CD14-positive monocyte (primary cell): ENCODE measurements at places on chromosomes 1 and 21. TPM values are rescaled to one million over a fixed set of nuclear protein-coding genes. Genes with fewer than 3 reads are reported as not detected.

CCDC190 gene
- not detected in 2 replicates for polyA plus RNA-seq

RHD gene
- polyA plus RNA-seq = not detected

LCE2C gene
- not detected for polyA plus RNA-seq

EFNA4 gene
- 4.1 TPM for polyA plus RNA-seq

OPRD1 gene
- not detected for polyA plus RNA-seq

GRHL3 gene
- polyA plus RNA-seq = not detected

DNA sequence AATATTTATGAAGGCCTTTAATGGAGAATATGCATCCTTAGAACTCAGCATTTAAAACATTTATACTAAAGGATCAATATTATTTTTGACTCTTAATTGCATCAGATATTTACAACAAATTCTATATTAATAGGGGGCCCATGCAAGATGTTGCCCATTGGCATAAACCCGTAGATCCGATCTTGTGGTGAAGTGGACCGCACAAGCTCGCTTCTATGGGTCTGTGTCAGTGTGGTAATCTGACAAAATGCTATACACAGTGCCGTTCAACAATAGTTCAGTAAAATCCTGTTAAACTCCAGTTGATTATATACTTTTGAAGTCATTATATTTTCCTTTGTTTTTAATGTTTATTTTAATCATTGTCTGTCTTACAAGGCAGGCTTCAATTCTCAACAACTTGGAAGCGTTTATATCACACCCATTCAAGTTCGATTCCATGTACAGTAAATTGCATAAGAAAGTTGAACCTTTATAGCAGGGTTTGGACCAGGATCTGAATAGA is 809.2 kb downstream of the USP25 start:
- DNase-seq = no peak

REN gene
- not detected for polyA plus RNA-seq

DNA sequence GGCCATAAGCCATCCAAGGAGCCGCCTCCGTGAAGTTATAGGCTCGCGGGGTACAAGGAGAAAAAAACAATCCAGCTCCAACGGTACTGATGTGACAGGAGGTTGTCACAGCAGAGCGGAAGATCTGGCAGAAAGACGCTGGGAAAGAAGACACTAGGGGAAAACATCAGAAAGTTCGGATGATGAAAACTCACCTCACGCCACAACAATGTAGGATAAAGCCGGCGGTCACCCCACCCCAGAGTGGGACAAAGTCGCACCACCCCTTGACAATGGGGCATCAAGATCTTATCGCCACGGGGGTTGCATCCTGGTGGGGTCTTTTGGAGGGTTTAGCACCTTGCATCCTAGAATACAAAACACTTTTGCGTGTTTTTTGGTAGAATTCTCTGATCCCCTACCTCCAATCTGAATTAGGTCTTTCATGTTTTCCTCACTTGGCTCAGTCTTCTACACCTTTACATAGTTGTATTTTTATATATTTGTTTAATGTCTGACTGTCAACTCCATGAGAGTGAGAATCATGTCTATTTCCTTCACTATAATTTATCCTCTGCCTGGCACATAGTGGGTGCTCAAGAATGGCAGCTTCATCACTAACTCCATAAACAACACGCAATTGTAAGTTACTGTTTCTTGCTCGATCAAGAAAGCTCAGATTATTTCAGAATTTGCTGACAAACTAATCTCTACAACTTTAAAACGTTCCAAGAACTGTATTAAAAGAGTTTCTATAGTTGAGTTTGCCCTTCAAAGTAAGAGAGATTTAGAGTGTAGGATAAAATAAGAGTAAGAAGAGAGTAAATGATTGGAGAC is 611 bp upstream of the ZSWIM5 start:
- DNase-seq = no peak

GRCh38 chr21:42781150-42781970 is 98.0 kb downstream of the WDR4 start:
- no peak for DNase-seq

IRF6 gene
- polyA plus RNA-seq = 0.21 TPM

DNA sequence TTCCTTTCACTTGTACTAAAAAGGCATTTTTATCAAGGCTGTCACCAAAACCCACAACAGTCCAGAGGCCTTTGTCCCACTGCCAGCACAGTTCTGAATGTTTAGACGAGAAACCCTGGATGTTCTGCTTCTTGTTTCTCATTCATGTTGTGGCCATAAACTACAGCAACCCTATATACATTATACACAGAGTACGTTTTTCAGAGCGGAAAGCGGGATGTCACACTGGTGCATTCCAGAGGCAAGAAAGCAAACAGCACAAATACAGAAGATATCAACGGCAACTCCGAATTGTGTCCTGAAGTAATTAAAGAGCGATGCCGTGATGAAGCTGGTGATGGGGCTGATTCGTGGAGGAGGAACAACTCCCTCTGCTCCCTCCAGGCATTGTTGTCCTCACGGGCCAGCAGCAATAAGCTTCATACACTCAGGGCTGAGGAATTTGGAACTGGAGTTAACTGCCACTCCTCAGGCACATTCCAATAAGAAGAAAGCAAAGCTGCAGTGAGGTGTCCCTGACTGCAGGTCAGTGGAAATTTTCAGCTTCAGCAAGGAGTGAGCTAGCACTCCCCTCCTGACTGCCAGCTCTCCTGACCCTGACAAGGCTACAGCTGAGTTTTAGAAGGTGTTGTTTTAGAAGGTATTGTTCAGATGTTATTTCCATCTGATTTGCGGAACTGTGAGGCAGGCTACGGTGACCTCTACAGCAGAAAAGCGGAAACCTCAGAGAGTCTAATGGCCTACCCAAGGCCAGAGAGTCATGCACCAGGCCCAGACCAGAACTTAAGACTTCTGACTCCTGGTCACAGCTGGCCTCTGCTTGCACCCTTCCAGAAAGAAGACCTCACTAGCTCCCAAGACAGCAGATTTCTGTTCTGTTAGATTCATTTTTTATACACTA is 149.0 kb downstream of the TGFBR3 start:
- no peak for DNase-seq

DNA sequence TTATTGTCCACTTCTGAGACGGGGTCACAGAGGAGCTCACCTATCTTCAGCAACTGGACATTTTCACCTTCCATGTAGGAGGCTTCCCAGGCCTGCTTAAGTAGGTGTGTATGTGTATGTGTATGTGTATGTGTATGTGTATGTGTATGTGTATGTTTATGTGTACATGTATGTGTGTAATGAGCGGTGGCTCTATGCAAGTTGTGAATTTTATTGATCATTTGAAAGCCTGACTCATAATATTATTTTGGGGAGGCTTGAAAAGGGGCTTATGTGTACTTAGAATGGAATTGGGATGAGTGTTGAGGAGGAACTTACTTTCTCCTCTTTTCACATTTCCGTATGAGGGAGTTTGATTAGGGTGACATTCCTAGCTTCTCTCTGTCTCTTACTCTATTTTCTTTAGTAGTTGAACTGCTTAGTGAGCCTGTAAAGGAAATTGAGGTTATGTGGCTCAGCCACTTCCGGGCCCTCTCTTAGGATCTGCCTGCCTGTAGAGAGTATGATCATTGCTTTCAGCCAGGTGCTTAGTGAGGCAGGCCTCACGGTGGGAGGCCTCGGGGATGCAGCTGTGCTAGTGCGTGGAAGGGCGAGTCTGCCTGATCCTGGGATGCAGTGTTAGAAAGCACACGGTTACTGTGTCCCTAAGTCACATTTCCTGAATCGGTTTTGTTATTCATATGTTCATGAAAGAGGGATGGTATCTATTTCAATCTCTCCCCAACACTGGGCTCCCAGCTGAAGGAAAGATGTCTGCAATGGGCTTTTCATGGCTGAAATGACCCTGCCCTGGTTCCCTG is 61.0 kb downstream of the IER5 start:
- no peak for DNase-seq

RNU1-4 gene
- not detected for polyA plus RNA-seq

GRCh38 chr1:153277852-153278251 is 18.4 kb downstream of the LORICRIN start:
- no peak for DNase-seq

CRNN gene
- polyA plus RNA-seq = not detected in 2 replicates

MMEL1 gene
- polyA plus RNA-seq = 1.9 and 5.0 TPM in 2 replicates

FAM131C gene
- not detected for polyA plus RNA-seq

- DNase-seq = no peak
Observed at GRCh38 chr1:156098784-156099183, 15.7 kb upstream of the LMNA start.

PRELP gene
- not detected in 2 replicates for polyA plus RNA-seq
